ENCODE measurements at places on chromosomes 16 and 17.

DNA sequence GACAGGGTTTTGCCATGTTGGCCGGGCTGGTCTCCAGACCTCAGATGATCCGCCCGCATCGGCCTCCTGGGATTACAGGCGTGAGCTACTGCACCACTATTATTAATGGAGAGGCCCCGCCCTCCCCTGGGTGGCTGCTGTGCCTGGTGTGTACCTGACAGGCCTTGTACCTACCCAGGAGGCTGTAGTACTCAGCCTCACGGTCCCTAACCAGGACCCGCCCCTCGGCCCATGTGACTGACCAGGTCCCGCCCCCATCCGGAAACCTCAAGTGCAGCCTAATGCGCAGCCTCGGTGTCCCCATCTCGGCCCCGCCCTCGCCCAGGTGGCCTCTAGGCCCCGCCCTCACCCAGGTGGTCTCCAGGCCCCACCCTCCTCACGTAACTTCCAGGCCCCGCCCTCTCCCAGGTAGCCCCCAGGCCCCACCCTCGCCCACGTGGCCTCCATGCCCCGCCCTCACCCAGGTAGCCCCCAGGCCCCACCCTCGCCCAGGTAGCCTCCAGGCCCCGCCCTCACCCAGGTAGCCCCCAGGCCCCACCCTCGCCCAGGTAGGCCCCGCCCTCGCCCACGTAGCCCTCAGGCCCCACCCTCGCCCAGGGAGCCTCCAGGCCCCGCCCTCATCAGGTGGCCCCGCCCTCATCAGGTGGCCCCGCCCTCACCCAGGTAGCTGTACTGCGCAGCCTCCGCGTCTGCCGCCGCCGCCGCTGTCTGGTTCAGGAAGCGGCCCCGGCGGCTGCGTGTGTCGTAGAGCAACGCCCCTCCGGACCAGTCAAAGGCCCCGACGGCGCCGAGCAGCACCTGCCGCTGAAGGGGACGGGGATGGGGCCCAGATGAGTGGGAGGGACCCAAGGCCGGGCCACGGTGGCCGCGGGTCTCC, 31.0 kb downstream of the HASPIN start:
- no peak for DNase-seq

DNA sequence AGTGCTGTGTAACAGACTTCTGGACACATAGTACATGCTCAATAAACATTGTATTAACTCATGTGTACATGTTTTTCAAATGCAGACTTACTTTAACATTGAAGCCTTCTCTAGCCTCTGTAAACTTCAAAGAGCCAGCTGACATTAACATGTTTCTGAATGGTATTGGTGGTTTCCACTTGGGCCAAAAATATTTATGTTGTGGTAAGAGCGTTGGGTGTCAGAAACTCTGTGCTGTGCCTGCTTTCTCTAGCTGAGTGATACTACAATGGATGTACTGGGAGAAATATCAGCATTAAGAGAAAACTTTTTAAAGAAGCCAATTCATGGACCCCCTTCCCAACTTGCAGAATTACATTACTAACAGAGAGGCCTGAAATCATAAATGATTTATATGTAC, 1951.7 kb downstream of the TP53TG3F start:
- no peak for DNase-seq

- DNase-seq, result peak; percentile 50
These were observed 3.9 kb downstream of the TSPOAP1 start for GRCh38 chr17:58324409-58325288.

DNA sequence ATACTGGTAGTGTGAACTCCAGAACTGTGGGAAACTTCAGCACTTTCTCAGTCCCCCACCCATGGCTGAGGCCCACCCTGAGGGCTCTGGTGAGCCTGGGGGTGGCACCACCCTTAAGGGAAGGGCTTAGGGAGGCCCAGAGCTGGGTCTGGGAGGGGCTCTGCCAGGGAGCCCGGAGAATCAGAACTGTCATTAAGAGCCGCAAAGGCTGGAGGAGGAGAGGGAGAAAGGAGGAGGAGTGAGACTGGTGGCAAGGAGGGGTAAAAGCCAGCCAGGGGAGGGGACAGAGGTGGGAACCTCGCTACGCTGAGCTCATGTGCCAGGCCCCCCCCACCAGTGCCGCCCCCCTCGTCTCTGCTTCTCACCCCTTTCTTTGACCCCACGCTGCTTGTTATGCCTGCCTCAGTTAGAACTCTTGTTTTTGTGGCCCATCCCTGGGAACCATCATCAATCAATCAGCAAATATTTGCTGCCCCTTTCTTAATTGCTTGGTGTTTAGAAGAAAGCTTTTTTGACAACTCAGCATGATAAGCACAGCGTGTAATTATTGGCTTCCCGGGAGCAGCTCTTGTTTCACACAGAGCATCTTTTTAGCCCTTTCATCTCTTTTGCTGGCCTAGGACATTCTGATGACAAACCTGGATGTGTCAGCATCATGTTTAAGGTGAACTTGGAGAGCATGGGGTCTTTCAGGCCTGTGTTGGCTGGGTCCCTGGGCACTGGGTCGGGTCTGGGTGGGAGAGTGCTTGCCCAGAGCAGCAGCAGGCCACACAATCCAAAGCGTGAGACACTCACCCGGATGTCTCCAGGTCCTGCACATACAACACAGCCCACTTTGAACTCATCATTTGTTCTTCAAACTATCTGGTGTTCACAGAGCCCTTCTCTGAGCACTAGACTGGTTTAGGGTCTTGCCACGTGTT, 77.7 kb downstream of the NETO2 start:
- no peak for DNase-seq

DNA sequence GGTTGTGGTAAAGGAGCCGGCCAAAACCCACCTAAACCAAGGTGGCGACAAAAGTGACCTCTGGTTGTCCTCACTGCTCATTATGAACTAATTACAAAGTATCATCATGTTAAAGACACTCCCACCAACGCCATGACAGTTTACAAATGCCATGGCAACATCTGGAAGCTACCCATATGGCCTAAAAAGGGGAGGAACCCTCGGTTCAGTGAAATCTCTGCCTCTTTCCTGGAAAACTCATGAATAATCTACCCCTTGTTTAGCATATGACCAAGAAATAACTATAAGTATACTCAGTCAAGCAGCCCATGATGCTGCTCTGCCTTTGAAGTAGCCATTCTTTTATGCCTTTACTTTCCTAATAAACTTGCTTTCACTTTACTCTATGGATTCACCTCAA, 72.2 kb downstream of the CYLD start:
- no peak for DNase-seq

- no peak for DNase-seq
These were observed 26.2 kb downstream of the ARSG start for GRCh38 chr17:68317458-68317857.

- peak; percentile 42 for DNase-seq
These were observed 914 bp downstream of the MAP1LC3B start for GRCh38 chr16:87392821-87393679.

- DNase-seq, result no peak
These were observed 12.6 kb downstream of the MAF start for GRCh38 chr16:79587897-79588296.

DNA sequence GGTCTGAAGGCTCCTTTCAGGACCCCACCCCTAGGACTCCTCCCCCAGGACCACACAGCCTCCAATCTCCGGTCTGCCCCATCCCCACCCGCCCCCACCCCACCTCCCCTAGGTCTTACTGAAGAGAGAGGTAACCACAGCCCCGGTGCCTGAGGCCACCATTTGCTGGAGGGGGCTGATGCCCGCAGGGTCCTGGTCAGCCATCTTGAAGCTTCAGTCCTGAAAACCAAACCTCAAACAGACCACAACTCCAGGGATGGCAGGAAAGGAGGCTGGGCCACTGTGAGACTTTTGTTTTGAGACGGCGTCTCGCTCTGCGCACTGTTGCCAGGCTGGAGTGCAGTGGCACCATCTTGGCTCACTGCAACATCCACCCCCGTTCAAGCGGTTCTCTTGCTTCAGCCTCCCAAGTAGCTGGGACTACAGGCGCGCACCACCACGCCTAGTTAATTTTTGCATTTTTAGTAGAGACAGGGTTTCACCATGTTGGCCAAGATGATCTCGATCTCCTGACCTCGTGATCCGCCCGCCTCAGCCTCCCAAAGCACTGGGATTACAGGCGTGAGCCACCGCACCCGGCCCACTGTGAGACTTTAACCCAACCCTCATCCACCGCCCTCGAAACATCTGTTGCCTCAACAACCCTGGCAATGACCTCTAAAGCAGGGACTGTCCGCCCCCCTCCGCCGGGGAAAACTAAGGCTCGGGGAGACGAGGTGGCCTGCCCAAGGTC, 1.1 kb downstream of the SLC25A39 start:
- no peak for DNase-seq

DNA sequence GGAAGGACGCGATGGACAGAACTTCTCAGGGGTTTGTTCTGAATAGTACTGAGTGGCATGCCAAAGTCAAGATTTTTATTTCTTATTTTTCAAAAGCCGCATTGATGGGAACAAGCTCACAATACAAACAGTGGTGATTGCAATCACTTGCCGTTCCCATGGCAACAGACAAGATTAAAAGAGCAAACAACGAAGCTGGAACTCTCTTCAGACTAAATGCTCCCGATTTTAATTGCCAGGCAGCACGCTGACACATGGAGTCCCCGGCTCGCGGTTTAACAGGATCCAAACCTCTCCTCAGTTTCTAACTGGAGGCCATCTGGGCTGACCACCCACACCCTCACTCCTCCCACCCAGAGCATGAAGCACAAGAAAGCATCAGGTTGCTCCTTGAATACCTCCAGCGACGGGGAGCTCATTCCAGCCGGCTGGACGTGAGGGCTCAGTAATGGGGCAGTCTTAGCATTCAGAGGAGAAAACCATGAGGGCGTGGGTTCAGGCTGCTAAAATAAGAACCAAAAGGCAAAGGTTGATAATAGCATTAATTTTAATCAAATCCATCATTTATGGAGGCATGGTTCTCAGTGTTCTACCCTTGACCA, 41.5 kb downstream of the AIPL1 start:
- no peak for DNase-seq

DNA sequence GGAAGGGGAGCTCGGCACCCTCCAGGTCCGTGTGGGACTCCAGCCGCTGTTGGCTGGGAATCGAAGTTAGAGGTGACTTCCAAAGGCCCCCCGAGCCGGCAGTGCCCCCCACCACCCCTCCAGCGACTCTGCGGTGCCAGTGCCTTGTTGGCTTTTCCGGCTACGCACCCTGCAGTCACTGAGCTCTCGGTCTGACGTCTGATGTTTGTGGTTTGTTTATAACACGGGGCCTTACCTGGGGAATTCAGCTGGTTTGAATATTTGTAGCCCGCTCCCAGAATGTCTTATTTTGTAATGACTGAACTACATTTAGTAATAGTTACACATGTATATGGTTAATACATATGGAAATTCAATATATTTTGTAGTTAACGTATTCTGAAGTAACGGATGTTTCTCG, 7.1 kb upstream of the BAIAP3 start:
- DNase-seq, result no peak

- peak; percentile 89 for DNase-seq
These were observed 94.6 kb downstream of the RGS9 start for GRCh38 chr17:65231662-65232335.

DNA sequence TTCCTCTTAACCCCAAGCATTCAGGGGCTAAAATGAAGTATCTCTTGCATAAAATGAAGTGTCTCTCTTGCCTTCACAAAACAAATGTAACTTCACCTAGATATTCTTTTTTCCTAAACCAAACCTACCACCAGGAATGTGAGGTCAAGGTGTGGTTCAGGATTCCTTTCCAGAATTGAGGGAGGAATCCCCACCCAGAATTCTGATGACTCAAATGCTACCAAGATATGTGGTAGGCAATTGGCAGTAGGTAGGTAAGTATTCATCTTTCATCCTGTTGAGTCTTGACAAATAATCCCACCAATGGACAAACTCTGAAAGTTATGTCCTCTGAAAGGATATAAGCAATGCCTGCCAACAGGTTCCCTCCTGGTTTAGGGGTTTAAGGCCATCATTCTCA, 26.2 kb downstream of the TRIM16 start:
- no peak for DNase-seq
